ENCODE measurements at places on chromosomes 7 and 10. TPM values are rescaled to one million over a fixed set of nuclear protein-coding genes. Genes with fewer than 3 reads are reported as not detected.

DNA sequence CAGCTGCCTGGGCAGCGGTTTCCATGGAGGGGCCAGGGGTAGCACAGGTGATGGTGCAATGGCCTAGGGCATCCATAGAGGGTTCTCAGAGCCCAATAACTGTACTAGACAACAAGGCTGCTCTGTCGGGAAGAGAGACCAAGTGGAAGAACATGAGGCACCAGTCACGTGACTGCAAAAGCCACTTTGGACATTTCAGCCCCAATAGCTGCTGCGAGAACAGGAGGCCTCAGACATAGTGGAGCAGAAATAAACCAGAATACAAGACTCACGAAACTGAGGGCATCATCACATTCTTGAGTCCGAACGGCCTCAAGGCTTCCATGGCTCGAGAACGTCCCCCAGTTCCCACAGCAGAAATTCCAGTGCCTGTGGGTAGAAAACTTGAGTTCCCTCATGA lies 32.3 kb upstream of the FIS1 start:
- no peak for DNase-seq

GRCh38 chr7:101739775-101740398 lies 77.5 kb upstream of the CUX1 start:
- no peak for DNase-seq

DNA sequence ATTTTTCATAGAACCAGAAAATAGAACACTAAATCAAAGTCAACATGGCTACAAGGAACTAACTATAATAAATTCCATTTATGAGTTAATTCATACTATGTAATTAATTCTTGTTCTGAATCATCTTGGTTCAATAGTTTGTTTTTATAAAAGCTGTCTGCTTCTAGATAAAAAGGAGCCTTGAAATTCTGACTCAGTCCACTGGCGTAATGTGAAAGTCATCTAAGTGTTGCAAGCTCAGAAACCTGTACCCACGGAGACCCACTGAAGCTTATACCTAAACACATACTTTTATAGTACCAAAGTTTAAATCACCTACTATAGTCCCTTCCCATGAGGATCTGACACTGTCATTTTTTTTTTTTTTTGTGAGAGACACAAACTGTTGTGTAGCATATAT lies 489.4 kb downstream of the SEMA3D start:
- DNase-seq: no peak

CLDN4 gene
- total RNA-seq: 1,043 TPM

C10orf105 gene
- not detected for total RNA-seq

DNA sequence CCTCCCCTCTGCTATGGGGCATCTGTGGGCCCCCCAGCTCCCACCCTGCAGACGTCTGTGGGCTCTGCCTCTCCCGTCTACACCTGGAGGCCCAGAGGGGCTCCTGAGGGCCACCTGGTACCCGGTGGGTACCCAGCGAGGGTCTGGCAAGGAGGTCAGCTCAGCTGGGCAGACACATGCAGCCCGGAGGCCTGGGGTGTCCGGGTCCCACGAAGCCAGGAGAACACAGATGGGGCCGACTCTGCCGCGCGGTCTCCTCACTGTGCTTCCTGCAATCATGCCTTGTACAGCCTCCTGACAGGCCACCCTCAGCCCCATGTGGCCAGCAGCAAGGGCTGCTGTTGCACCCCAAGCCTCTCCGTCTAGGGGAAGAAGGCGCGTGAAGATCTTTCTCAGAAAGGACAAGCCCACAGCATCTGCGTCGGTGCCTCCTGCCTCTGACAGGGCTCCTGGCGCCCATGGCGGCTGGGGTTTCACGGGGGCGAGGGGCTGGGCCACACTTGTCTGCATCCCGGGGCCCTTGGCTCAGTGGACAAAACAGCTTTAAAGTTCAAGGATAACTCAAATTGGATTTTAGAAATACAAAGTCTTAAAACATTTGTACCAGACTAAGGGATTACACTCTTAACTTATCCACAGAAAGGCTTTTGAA lies 391.3 kb downstream of the DNAJB6 start:
- DNase-seq: no peak

GRCh38 chr10:128072941-128073645 lies 53.1 kb downstream of the MKI67 start:
- DNase-seq: no peak

DNA sequence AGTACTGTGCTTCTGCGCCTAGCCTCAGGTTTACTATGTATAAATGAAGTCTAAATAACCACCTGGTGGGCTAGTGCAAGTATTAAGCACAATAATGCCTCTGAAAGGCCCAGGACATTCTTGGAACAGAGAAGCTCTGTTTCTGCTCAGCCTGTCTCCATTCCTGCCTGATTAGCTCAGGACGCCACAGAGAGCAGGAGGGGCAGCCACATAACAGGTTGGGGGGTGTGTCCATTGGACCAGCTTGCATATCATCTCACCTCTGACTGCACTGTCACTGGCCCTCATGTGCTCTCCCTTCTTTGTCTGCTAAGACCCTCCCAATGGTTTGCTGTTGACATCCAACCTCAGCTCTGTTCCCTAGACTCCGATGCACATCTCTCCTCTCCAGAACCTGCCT lies 52.8 kb upstream of the IKZF1 start:
- no peak for DNase-seq

DNA sequence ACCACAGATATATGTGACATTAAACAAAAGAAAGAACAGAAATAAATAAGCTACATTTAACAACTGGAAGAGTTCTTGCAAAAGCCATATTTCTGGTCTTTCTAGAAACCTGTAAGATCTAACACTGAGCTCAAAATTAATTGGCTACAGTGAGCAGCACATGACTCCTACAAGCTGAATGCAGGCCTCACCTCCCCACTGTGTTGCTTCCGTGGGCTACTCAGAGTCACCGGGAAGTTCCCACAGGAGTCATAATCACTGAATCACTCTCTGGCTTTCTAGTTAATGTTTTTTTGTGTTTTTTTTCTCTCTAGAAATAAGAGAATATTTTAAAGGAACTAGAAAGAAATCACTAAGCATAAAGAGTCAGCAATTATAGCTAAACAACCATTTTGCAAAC lies 10.2 kb upstream of the MRPS24 start:
- no peak for DNase-seq

DNA sequence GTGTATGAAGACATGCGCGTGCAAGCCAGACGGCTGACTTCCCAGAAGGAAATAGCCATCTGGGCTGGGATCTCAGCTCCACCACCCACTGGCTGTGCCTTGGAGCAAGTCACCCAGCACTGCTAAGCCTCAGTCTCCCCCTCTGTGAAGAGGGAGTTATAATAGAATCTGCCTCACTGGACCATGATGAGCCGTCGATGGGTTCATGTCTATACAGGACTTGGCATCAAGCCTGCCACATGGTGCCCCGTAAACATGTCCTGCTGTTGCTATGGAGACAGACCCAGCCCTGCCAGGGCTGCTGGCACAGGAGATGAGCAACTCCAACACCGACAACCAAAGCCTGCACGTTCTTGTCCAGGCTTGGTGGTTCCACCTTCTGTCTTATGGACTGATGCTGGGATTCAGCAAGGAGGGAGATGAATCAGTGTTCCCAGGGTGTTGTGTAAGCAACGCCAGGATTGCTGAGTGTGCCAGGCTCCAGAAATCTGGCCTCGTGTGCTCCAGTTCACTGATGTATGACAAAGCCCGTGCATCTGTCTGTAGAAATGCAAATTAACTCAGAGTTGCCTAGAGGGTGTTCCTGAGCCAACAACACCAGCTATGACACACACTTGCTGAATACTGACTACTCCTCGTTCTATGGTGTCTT lies 5.6 kb downstream of the GPR15LG start:
- peak; percentile 65 for DNase-seq

DNA sequence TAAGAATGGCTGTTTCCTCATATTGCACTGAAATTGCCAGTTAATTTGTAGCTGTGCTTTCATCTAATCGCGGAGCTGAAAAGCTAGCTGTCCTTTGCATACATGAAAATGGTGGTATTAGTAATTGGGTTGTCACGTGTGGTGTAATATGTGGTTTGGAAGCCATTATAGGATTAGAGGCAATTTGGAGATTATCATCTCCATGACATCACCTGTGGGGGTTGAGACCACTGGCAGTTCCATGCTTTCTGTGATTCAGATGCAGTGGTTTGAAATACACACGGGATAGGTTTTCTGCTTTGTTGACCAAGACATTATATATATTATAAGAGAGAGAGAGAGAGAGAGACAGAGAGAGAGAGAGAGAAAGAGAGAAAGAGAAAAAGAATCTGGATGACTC lies 180.8 kb downstream of the RAB11FIP2 start:
- DNase-seq: no peak

EMX2 gene
- total RNA-seq: not detected

SEMA3E gene
- total RNA-seq: 1.7 TPM

ANTXRL gene
- not detected for total RNA-seq

DNA sequence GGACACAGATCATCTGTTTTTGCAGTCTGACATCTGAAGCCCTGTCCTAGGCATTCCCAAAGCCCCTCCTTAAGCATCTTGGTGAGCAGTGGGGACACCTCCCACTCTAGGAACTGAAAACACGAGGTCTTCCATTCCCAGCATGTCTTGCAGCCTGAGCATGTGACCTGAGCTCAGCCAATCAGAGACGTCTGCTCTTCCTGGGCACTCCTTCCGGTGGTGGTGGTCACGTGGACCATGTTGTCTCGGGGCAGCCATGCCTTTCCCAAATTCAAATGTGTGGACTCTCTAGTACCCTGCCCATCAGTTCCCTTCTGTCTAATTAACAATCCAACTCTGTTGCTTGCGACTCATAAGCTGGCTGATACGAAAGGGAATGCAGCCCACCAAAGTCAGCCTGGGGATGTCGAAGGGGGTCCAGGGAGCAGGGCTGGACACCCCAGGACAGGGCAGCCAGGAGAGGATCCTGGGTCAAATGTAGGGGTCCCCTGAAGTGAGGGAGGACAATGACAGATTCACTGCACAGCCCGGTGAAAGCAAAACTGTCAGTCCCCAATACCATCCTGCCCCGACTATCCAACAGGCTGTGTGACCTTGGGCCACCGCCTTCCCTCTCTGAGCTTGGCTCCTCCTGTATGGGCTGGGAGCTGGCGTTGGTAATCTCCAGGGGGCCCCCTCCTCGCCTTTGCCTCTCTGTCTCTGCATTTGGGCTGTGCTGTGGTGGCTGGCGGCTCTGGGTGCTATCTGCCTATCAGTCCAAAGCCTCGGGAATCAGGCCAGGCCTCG lies 57.4 kb upstream of the BAIAP2L1 start:
- no peak for DNase-seq

GRCh38 chr10:33416209-33416608 lies 81.7 kb upstream of the NRP1 start:
- DNase-seq: no peak

GRCh38 chr10:113880236-113880635 lies 25.8 kb downstream of the NHLRC2 start:
- DNase-seq: no peak

DNA sequence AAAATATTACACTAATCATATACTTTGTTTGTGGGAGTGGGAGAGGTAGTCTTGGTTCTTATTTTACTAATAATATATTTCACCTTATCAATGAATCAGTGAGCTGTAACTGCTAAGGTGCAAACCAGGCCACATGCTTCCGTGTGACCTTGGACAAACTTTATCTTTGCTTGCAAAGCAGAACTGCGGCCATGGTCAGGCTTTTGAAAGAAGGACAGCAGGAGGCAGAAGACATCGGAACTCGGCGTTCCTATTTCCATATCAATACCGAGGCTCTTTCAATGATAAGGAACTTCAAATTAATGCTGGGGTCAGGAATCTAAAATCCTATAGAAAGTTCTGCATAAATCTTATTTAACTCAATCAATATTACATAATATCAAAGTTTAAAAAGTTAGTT lies 491.9 kb upstream of the PFKP start:
- no peak for DNase-seq

TLL2 gene
- 0.17 TPM for total RNA-seq

PKD2L1 gene
- total RNA-seq: 0.22 TPM

ELFN1 gene
- total RNA-seq: 0.41 TPM

GRCh38 chr10:48794074-48794473 lies 109.4 kb downstream of the WDFY4 start:
- DNase-seq: no peak

DNA sequence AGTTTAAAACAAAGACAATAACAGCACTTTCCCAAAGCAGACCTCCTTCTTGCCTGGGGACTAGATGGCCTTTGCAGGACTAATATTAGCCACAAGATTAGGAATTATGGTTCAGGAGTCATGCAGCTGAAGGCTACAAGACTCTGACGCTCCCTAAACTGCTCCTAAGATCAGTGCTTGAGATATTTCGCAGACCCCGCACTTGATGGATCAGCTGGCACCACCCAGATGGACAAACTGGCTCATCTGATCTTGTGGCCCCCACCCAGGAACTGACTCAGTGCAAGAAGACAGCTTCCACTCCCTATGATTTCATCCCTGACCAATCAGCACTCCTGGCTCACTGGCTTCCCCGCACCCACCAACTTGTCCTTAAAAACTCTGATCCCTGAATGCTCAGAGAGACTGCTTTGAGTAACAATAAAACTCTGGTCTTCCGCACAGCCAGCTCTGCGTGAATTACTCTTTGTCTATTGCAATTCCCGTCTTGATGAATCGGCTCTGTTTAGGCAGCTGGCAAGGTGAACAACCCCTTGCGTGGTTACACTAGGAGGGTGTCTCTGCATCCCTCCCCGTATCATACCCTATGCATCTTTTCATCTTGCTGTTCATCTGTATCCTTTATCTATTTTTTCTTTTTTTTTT lies 26.9 kb upstream of the NRBF2 start:
- DNase-seq: peak; percentile 14

GRCh38 chr7:46257761-46258448 lies 336.8 kb upstream of the IGFBP3 start:
- no peak for DNase-seq

- no peak for DNase-seq
Measured at GRCh38 chr10:130351466-130352290, 215.5 kb downstream of the GLRX3 start.

DNA sequence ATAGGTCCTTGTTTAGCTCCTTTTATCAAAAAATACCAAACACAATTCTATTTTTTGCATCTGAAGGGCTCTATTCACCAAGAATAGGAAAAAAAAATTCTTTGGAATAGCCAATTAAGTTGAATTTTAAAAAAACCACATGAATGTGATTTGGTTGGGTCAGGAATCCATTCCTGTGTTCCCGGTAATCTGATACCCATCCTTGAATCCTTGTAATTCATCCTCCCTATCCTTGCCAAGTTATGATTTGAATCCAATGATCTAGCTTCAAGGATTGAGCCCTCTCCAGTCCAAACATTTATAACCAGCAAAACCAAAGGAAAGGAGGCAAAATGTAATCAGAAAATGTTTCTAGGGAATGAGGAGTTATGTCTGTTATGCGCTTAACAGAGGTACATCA lies 86.6 kb downstream of the CFAP58 start:
- DNase-seq: no peak

CRHR2 gene
- total RNA-seq: not detected

HYAL4 gene
- total RNA-seq: not detected

DNA sequence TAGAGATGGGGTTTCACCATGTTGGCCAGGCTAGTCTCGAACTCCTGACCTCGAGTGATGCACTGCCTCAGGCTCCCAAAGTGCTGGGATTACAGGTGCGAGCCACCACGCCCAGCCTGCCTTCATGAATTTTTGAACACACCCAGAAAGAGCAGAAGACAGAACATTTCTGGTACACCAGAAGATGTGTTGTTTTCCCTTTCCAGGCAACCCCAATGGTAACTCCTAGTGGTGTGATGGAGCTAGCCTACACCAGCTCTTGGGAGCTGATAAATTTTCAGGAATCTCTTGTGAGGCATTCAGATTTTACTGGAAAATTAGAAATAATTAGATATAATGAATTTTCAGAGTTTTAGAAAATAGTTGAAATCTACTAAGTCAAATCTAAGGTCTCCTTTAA lies 904 bp upstream of the CCDC7 start:
- DNase-seq: peak; percentile 44

GPR141 gene
- total RNA-seq: 1.0 TPM

GRCh38 chr7:34454381-34454780 lies 203.6 kb upstream of the NPSR1 start:
- DNase-seq: no peak

RAB19 gene
- 7.3 TPM for total RNA-seq

Data from mucosa of descending colon (tissue), 3 donors.